ENCODE measurements at places on chromosomes 7 and 10.

- no peak for DNase-seq
These were observed 98.8 kb downstream of the SDK1 start for GRCh38 chr7:3399858-3400257.

DNA sequence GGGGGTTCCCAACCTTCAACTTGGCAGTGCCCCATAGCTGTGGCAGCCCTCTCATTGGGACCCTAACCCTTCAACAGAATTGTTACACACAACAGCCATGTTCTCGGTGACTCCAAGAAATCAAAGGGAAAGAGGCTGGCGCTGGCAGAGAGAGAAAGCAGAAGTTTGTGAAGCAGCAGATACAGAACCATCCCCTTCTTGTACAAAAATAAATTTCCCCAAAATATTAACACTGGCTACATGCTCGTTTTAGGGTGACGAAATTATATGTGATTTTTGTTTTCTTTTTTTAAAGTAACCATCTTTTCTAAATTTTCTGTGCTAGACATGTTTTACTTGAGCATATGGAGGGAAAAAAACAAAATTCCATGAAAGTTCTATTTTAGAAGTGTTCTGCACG lies 45.2 kb upstream of the SAMD8 start:
- no peak for DNase-seq

GRCh38 chr10:17564911-17565310 lies 52.3 kb downstream of the HACD1 start:
- DNase-seq = no peak

GRCh38 chr10:1607466-1607865 lies 129.9 kb downstream of the ADARB2 start:
- no peak for DNase-seq

DNA sequence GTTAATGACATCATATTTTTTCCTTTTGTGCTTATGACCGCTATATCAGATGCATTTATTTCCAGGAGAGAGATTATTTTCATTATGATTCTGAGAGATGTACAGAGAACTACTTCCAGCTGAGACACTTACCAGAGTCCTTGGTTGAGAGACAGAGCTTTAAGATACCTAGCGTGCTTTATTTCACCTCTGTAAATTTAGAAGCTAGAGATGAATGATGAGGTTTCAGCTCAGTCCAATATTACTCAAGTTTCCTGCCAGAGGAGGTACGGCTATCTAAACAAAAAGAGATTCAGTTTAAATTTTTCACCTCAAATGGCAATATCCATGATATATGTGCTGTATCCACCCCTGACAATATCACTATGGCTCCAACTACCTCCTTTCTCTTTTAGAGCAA lies 182.6 kb upstream of the FAM3C start:
- DNase-seq = no peak

GRCh38 chr7:21945454-21946221 lies at the start of gene CDCA7L:
Gene CDCA7L (minus strand): TSS chr7:21945899. CDS start chr7:21945804, 95 bp downstream.
- DNase-seq = peak; percentile 96

GRCh38 chr10:89789188-89789877 lies 87.9 kb downstream of the KIF20B start:
- no peak for DNase-seq

- DNase-seq = no peak
These were observed 148.8 kb downstream of the CCDC3 start for GRCh38 chr10:12852687-12853086.

GRCh38 chr10:76440426-76440825 lies 1009.0 kb downstream of the LRMDA start:
- DNase-seq = no peak

DNA sequence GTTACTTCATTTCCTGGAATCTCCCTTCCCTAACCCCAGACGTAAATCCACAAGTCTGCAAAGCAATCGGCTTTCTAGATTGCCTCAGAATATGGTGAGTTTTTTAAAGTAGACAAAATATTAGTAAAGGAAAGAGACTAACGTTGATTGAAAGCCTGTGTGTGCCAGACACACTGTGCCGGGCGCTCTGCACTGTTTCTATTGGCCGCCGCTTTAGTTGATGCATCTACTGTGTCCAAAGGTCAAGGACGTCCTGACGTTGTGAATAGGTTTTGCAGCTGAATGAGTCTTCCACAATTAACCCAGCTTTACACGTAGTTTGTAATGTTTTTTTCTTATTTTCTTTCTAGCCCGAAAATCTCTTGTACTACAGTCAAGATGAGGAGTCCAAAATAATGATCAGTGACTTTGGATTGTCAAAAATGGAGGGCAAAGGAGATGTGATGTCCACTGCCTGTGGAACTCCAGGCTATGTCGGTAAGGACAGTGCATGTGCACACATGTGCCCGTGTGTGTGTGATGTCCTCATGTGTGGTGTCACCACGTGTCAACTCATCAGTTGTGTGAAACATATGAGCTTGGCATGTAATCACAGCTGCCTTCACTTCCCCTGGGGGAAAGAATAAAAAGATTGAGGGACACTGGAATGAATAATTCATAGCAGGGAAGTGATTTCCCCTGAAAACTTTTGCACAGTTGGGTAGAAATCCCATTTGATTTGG lies 232.0 kb downstream of the CCDC3 start:
- no peak for DNase-seq

DNA sequence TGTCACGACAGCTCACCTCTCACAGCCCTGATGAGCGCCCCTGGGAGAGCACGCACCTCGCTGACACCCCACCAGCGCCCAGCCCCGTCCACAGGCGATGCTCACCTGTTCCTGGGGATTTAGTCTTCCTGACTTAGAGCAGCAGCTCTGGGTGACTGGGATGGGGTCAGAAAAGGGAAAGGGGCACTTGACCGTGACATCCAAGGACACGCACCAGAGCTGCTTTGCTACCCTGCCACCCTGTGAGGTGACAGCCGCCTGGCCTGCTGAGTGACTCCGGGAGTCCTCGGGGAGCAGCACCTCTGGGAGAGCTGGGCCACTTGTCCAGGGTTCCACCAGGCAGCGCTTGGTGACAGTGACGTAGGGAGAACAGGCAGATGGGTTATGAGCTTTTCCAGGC lies 148.2 kb downstream of the PRKAG2 start:
- no peak for DNase-seq

- no peak for DNase-seq
These were observed at the start of gene GRB10 for GRCh38 chr7:50782375-50783208. Gene GRB10 (minus strand): TSS chr7:50782896. CDS start chr7:50732322, 50,574 bp downstream.
